NCI-H1092 (cell line): ENCODE measurements at places on chromosomes 2 and 18.

- DNase-seq, result no peak
Measured at GRCh38 chr2:102289129-102289528, 22.2 kb upstream of the IL1RL1 start.

DNA sequence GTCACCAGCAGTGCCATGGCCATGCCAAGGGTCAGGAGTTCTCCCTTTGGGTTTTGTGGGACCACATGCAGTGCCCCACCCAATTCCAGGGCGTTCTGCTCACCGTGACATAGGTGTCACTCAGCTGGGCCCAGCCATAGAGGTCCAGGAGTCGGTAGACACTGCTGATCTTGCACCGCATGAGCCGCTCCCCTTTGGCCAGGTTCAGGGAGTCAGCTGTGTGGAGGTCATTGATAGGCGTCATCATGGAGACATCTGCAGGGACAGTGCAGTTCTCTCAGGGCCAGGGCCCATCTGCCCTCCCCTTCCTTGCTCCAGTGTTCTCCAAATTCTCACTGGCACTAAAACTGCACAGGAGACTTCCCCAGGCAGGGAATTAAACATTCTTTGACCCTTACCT is 71.9 kb downstream of the ADD2 start:
- no peak for DNase-seq

DNA sequence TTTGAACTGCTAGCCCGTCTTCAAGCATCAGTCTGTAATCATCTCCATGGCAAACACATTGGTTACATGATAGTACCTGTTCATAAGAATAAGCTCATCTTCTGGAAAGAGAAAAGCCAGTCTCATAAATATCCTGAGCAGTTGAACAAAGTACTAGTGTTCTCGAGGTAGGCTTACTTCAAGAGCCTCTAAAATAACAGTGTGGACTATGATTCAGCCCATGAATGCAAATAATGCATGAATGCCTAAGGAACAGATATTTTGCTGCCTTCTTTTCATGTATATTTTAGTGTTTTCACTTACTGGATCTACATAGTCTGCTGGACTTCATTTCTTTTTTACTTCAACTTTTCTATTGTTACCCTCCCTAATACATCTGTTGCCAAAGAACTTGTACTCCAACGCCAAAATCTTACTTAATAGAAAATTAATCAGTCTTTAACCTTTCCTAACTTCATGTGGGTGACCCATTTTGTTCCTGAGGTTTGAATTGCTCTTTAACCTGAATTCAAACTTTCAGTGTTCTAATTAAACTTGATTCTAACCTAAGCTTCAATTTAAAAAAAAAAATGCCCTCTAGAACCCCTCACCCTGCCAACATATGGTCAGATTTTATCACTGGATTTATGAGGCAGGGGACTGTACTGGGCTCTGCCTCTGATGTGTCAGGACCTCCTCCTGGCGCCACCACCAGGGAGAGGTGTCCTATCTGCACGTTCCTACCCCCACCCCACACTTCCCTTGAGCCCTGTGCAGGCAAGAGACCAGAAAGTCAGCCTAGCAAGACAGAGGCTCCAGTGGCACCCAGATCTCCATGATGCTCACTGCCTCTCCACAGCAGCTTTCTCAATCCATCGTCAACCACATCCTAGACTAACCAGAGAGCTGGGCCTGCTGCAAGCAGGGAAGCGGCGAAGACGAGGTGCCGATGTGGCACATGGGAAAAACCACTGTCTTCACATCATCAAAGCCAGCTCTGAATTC is 264.7 kb upstream of the ID2 start:
- DNase-seq, result no peak

GRCh38 chr2:226671141-226671676 is 128.4 kb downstream of the IRS1 start:
- no peak for DNase-seq

DNA sequence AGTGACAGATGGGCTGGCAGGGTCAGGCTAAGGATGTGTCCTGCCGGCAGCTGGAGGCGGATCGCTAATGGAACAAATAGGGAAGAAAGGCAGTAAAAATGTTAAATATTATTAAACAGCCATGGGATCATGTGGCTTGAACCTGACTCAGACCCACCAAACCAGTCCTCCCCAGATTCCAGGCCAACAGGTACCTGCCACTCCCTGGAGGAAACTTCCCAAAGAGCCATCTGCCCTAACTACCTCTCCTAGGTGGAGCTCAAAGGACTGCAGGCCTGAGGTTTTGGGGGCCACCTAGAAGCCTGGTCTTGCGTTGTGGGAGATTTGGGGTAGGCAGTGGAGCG is 34.3 kb downstream of the CIB4 start:
- DNase-seq, result no peak

DNA sequence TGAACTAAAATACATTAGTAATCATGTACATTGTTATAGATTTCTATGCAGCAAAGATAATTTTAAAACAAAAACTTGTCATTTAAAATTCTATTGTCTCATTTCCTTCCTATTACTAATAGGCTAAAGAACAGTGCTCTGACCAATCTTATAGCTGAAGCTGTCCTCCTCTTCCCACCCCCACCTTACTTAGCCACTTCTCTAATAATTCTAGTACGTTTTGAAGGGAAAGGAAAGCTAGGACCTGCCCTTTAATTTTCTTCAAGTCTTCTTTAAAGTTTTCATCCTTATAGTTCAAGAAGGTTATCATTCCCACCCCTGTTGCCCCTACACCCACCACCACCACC is 121.6 kb downstream of the RBMS1 start:
- no peak for DNase-seq

- DNase-seq, result no peak
Measured at GRCh38 chr2:94871226-94872087, at the start of gene TEKT4. TEKT4 (plus strand) TSS chr2:94871430; CDS start chr2:94871580, 150 bp downstream.

- no peak for DNase-seq
Measured at GRCh38 chr2:60306267-60306861, 247.1 kb downstream of the BCL11A start.

DNA sequence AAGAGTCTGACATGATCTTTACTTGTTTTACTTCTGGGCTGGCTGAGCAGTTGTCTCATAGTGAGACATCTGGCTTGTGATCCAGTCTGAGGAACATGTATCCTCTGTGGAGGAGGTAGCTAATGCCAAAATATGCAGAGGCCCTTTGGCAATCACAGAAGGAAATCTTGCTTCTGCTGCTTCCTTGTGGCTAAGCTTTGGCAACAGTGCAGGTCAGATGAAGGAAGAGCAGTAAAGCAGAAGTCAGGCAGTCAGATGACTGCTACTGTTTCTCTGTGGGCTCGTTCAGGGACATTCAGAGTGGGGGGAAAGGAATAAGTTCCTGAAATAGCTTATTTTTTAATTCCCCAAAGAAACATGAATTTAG is 22.3 kb downstream of the DOK1 start:
- no peak for DNase-seq

DNA sequence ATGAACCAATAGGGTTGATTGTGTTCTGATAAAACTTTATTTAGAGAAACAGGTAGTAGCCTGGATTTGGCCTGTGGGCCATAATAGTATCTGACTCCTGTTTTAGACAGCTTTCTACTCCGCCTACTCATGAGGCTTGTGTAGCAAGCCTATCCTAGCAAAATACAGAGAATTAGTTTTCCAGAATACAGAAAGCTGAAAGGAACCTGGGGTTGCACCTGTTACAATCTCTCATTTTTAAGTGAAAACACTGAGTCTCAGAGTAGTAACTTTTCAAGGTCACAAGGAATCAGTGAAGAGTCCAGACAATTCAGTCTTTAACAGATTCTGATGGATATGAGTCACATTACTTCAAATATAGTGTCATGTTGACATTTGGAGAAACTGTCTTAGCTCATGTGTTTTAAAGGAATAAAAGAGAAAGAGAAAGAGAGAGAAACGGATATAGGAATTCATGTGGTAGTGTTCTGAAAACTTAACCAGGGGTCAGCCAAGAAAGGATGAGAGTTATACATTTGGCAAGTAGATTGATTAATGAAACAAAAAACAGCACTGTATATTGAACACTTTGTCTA is 17.0 kb downstream of the ARHGAP28 start:
- DNase-seq, result no peak

DNA sequence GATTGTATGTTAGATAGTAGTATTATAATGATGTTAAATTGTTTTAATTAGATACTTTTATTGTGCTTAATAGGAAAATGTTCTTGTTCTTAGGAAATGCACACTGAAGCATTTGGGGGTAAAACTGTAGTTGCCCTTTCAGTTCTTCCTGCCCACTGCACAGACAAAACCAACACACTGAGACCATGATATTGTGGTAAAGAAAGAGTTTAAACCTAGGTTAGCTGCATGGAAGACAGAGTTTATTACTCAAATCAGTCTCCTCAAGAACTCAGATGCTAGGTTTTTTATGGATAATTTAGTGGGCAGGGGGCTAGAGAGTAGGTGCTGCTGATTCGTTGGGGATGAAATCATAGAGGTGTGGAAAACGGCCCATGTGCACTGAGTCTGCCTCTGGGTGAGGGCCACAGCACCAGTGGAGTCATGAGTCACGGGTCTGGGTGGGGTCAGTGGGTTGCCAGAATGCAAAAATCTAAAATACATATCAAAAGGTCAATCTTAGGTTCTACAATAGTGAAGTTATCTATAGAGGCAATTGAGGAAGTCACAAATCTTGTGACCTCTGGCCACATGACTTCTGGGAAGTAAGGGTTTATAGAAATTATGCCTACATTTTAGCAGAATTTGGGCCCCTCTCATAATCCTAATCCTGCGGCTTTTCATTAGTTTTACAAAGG is 283.4 kb upstream of the FBXO11 start:
- DNase-seq, result no peak

DNA sequence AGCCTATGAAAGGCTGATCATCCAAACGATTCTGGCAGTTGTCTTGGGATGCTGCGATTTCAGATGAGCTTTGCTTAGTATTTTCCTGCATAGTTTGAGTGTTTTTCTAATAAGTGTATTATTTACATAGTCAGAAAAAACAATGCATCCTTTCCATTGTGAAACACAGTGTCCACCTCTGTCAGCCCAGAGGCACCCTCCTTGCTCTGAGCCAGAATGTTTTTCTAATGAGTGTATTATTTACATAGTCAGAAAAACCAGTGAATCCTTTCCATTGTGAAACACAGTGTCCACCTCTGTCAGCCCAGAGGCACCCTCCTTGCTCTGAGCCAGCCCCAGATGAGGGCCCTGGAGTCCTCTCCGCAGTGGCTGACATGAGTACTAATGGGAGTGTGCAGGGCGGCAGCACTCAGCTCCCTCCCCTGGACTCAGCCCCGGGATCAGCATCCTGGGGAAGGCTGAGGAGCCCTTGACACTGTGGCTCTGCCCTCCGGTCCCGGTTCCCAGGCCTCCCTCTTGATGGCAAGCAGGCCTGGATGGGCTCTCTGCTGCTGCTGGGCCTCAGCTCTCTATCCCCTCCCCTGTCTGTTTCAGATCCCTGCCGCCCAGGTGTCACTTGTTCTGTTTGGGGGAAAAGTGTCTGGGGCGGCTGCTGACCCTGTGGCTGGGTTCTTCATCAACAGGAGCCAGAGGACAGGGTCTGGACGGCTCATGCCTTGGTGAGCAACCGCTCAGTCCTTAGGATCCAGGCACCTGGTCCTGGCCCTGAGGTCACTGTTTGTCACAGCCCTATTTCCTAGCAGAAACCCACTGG is 5.9 kb downstream of the MFSD2B start:
- no peak for DNase-seq

DNA sequence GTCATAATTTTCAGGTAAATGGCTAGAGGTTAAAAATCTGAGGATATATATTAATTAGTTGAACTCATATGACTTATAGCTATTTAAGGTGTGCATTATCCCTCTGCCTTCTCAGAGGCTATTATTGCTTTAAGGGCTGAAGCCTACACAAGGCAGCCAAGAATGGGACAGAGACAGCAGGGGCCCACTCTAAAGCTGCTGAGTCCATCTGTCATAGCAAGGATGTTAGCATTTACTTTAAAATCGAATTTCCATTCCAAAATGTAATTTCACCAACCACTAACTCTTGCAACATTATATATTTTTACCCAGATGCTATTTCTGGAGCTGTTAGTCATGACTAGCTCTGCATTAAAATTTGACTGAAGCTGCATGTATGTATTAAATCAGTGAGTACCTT is 236.3 kb upstream of the FSIP2 start:
- DNase-seq, result no peak

- no peak for DNase-seq
Measured at GRCh38 chr2:215290980-215291599, 20.8 kb upstream of the ATIC start.

DNA sequence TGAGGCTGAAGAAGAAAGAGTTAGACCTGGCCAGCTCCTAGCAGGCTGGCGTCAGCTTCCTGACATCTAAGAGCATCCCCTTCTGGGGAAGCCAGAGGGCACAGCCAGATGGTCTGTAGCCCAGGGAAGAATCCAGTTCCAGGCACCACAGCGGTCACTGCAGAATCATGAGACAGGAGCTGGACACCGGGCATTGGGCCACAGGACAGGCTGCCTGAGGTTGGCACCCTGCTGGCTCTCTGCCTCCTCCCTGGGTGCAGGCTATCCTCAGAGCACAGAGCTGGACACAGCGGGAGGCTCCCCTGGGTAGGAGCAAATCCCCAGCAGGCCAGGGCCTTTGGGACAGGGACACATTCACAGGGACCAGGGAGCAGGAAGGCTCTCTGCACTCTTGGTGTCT is 19.8 kb upstream of the ATOH8 start:
- no peak for DNase-seq

- DNase-seq, result no peak
Measured at GRCh38 chr18:62844850-62845643, 129.7 kb downstream of the PHLPP1 start.

DNA sequence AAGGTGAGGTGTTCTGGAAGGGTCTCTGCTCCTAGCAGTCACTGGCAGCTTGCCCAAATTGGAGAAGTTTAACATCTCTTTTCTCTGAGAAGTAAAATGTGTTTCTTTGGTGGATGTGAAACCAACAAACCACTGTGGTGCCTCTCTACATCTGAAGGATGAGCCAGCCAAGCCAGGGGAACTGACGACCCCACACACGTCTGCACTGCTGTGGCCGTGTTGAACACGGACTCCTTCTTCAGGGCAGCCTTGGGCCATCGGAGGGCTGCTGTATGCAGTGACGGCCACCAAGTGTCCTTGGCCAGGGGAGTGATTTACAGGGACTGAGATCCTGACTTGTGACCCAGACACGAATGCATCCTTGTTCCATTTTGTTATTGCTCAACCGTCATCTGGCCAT is 207.8 kb downstream of the ACKR3 start:
- DNase-seq, result no peak

DNA sequence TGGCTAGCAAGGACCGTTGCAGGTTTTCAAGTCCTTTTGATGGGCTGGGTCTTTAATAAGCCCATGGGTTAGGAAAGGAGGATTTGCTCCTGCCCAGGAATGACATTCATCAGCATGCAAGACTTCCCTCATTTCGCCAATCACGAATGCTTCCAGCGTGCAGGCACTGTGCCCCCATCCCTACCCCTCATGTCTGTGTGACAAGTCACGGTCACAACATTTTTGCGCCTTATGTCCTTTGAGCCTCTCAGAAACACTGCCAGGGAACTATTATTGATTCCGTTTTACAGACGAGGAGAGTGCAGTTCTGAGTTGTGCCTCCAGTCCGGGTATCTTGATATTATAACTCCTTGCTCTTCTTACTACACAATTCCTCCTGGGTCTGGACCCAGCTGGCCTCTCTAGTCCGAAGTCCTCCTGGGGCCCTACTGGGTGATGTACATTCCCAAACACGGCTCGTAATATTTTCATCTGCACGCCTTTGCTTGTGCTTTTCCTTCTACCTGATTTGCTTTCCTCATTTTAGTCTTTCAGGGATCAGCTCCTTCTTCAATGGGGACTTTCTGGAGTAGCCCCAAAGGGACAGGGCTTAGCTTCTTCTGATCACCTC is 101.8 kb upstream of the MYCN start:
- no peak for DNase-seq
